ENCODE measurements at places on chromosomes 7 and 10. TPM values are rescaled to one million over a fixed set of nuclear protein-coding genes. Genes with fewer than 3 reads are reported as not detected.

CPVL gene
- total RNA-seq: 0.51 TPM

MMD2 gene
- not detected for total RNA-seq

TOMM7 gene
- 239 TPM for total RNA-seq

NPY4R gene
- total RNA-seq: not detected

ATP5F1C gene
- 170 TPM for total RNA-seq

SRGN gene
- 363 TPM for total RNA-seq

MAD1L1 gene
- total RNA-seq: 31.8 TPM

CRPPA gene
- total RNA-seq: 1.5 TPM

SH2B2 gene
- total RNA-seq: 2.0 TPM

ABCB4 gene
- total RNA-seq: 0.26 TPM

IRF5 gene
- 0.33 TPM for total RNA-seq

BTBD16 gene
- not detected for total RNA-seq

ANK3 gene
- total RNA-seq: 0.50 TPM

OGDHL gene
- under 0.01 TPM for total RNA-seq

ELMO1 gene
- 1.5 TPM for total RNA-seq

NPY4R2 gene
- total RNA-seq: not detected

RET gene
- 0.77 TPM for total RNA-seq

CNPY1 gene
- not detected for total RNA-seq

H2BK1 gene
- total RNA-seq: not detected

GNAT3 gene
- not detected for total RNA-seq

CALHM3 gene
- total RNA-seq: not detected

C10orf95 gene
- total RNA-seq: under 0.01 TPM

GFRA1 gene
- 6.3 TPM for total RNA-seq

PTPRN2 gene
- total RNA-seq: 0.77 TPM

BLNK gene
- 0.51 TPM for total RNA-seq

GRID2IP gene
- not detected for total RNA-seq

CRYGN gene
- 0.50 TPM for total RNA-seq

PDLIM1 gene
- 24.3 TPM for total RNA-seq

ZP3 gene
- total RNA-seq: 2.6 TPM

OPN1SW gene
- total RNA-seq: not detected

TUBB8 gene
- not detected for total RNA-seq

JAKMIP3 gene
- under 0.01 TPM for total RNA-seq

ACSM6 gene
- not detected for total RNA-seq

AGBL3 gene
- total RNA-seq: 1.3 TPM

PDE6C gene
- not detected for total RNA-seq

DYNC1I1 gene
- 0.17 TPM for total RNA-seq

SPDYE9 gene
- not detected for total RNA-seq

TMEM176B gene
- total RNA-seq: 95.3 TPM

ADIRF gene
- total RNA-seq: 142 TPM

LDB3 gene
- total RNA-seq: under 0.01 TPM

CYP26C1 gene
- under 0.01 TPM for total RNA-seq

EBLN1 gene
- not detected for total RNA-seq

HIPK2 gene
- total RNA-seq: 9.2 TPM
